Stimulated activated CD4-positive, alpha-beta T cell treated with anti-CD3 and anti-CD28 coated beads, Interleukin-4, amount 100 ng/mL, for 48 hours (primary cell): ENCODE measurements at places on chromosomes 16 and 17.

GRCh38 chr16:51731160-51731559 is 580.1 kb upstream of the SALL1 start:
- DNase-seq = no peak

DNA sequence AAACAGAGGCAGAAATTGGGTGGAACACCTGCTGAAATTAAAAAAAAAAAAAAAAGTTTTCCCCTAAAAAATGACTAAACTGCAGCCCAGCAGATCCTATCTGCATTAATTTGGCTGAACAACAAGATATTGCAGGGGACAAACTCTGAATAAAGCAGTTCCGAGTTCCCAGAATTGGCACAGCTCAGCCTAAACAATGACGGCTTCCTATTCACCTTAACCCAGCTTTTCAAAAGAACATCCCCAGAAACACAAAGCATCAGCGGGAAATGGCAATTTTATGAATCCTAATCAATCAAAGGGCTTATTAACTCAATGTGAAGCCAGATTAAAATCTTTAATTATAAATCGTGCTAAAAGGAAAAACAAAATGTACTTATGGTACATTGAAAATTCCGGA is 497.8 kb upstream of the ZFHX3 start:
- no peak for DNase-seq

- no peak for DNase-seq
Measured at GRCh38 chr17:61478790-61479492, 26.7 kb downstream of the TBX4 start.

DNA sequence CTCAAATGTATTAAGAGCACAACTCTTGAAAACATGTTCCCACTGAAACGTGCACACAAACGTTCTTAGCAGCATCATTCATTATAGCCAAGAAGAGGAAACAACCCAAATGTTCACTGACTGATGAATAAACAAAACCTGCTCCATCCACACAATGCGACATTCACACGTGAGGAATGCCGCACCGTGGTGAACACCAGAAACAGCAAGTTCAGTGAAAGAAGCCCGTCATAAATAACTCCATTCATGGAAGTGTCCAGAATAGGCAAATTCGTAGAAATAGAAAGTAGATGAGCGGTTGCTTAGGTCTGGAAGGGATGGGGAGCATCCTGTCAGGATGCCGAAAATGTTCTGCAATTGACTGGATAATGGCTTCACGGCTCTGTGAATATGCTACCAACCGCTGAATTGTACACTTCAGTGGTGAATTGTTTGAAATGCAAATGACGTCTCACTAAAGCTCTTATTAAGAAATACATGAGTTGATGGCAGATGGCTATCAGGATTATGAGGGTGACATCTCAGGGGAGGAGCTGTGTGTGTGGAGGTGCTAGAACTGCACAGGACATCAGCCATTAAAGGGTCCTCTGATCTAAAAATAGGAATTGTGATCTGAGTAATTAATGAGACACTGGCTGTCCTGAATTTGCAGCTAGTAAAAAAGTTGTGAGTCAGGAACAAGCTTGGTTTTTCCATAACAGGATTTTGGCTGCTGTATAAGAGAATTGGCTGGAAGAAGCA is 771.0 kb downstream of the KCNJ18 start:
- DNase-seq = no peak
